ENCODE measurements at places on chromosomes 11 and 22.

DNA sequence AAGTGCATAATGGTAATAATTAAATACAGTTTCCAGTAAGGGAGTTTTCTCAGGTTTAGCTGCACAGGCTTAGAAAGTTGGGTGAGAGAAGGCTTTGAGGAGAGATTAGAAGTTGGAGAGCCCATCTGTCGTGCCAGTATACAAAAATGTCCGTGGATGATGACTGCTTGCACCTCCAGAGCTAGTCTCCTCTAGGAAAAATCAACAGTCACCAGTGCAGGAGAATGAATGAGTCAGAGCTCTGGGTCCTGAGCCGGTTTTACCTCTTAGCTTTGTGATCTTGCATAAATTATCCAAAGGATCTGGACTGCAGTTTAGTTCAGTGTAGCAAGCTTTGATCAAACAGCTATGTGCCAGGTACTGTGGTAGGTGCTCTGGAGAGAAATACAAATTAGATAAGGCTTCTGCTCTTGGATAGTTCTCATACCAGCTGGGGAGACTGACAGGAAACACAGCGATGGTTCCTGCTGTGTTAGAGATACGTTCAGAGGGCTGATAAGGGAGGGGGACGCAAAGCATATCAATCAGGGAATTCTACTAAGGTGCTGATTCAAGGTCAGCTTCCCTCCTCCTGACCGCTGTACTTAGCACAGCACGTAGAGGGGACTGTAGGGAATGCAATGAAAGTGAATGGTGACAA, 125.9 kb downstream of the TEAD1 start:
- DNase-seq: no peak

GRCh38 chr11:17185938-17186337, 21.8 kb downstream of the PIK3C2A start:
- no peak for DNase-seq

- no peak for DNase-seq
Measured at GRCh38 chr11:108902027-108902469, 237.2 kb downstream of the DDX10 start.

DNA sequence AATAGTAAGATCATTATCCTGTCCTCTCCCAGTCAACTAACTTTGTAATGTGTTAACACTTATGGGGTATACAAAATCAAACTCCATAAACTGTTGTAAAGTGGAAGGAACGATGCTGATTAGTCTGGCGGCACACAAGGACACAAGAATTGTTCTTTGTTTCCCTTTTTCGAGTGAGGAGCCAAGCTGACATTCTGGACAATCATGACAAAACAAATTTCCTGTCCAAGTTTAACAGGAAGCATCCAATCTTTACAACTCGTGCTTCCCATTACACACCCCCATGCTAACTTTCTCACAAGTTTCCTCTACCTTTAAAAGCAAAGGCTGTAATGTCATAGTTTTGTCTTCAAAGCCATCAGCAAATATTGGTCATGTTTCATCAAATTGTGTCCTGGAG, 20.4 kb upstream of the LDLRAD3 start:
- DNase-seq: no peak
